ENCODE measurements at places on chromosomes 1 and 21.

- peak; percentile 5 for DNase-seq
Observed at GRCh38 chr1:24526940-24527542, 24.4 kb downstream of the RCAN3 start.

DNA sequence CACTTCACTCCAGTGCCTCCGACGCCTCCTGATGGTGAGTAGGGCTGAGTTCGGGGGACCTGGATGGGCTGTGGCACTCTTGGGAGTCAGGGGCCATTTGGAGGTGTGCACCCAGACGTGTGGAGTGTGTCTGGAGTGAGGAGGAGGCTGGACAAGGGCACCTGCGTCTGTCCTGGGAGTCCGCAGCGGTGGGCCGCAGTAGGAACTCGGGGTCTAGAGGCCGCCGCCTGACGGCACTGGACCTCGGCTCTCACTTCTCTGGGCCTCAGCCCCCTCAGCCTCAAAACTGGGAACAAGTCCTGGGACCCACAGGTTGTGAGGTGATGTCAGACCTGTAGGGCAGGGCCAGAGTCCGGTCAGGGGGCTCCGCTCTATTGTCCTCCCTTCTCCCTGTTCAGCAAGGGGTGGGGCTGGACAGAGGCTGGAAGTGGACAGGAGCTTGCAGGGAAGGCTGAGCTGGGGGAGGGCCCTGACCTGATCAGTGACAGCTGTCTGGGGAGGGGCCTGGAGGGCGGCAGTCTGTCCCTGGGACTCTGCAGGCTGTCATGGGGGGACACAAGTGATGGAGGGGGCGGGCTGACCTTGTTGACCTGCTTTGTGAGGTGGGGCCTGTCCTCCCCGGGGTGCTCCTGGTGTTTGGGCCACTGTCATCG, 15.5 kb downstream of the AGRN start:
- no peak for DNase-seq

GRCh38 chr1:156926175-156926574, 5.7 kb downstream of the LRRC71 start:
- DNase-seq, result peak; percentile 83

DNA sequence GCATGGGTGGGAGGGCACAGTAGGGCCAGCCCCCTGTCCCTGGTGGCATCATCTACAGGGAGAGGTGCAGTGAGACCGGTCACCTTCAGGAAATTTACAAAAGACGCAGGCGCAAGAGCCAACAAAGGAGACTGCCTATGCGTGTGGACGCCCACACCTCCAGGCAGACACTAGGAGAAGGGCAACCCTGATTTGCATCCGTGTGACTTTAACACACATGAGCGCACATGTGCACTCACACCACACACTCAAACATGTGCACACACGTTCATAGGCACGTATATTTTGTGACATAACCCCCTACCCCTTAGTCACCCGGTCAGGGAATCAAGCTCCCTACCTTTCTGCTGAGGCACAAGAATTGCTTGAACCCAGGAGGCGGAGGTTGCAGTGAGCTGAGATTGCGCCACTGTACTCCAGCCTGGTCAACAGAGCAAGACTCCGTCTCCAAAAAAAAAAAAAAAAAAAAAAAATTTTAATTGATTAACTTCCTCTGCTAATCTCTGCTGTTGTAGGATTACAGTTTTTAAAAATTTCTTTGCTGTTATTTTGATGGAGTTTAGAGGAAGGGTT, 84.7 kb upstream of the SLC25A33 start:
- DNase-seq, result no peak

GRCh38 chr1:87644579-87645190, 316.0 kb downstream of the LMO4 start:
- peak; percentile 75 for DNase-seq

DNA sequence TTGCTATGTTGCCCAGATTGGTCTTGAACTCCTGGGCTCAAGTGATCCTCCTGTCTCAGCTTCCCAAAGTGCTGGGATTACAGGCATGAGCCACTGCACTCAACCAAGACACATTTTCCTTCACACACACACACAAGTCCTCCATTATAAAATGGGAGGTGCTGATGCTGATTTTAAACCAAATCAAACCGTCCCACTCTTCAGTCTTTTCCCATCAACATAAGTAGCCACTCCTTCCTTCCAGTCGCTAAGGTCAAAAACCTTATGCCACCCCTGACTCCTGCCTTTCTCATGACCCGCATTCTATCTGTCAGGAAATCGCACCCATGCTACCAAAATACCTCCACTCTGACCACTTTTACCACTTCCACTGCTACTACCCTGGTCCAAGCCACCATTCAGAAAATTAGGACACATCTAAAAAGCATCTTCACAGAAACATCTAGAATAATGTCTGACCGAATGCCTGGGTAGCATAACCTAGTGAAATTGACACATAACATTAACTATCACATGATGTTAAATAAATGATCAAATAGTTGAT, 28.0 kb upstream of the IFNGR2 start:
- no peak for DNase-seq

- DNase-seq, result peak; percentile 93
Observed at GRCh38 chr1:91500756-91501522, at the start of gene CDC7. Gene CDC7 (plus strand): TSS chr1:91500851. CDS start chr1:91501717, 866 bp downstream.

DNA sequence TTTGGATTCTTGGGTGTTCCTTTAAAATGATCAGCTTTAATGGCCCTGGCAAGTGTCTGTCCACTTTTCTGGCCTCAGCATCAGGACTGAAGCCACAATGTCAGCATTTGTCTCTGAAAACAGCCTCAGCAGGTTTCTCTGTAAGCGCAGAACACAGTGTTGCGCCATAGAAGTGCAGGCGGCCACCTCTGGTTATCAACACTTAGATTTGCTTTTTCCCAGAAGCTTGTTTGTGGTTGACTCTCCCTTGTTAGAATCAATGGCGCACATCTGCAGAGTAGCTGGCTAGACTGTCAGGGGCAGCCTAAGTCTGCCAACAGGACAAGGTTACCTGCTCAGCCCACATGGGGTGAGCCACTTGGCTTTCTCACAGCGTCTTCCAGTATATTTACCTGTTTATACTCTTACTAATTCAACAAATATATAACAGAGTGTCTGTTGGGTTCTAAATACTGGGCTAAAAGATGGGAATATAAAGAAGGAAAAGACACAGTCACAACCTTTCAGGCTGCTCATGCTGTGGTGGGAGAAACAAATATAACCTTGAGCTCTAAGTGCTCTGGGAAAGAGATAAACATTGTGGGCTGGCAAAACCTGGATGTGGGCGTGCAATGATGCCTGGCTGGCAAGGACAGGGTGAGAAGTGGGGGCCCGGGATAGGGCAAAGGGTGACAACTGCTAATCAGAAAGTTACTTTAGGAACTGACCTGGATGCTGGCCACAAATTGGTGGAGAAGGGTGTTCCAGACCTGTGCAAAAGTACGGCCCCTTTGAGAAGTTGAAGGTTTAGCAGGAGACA, 149.3 kb upstream of the KIAA0040 start:
- DNase-seq, result no peak

- DNase-seq, result no peak
Observed at GRCh38 chr1:14666373-14666772, 67.9 kb downstream of the KAZN start.

DNA sequence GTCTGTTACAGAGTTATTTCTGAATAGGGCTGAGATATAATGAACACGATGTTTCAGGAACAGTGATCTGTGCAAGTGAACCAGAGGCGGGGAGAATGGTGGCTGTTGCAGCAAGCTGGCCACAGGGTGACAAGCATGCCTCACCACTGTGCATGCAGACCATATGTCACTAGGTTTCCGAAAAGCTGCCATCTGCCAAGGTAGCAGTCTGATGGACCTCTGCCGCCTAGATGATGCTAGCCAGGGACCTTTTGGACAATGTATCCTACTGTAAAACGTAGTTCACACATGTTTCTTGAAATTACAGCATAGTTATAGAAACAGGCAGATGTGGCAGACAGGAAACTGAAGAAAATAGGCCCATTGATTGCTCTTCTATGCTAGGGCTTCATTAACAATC, 204.2 kb upstream of the RRP15 start:
- DNase-seq, result no peak

- peak; percentile 33 for DNase-seq
Observed at GRCh38 chr1:201254625-201255478, 28.5 kb upstream of the PKP1 start.

- DNase-seq, result no peak
Observed at GRCh38 chr1:5752746-5753548, 239.3 kb downstream of the NPHP4 start.

GRCh38 chr1:173337126-173337525, 130.0 kb upstream of the TNFSF4 start:
- DNase-seq, result no peak

DNA sequence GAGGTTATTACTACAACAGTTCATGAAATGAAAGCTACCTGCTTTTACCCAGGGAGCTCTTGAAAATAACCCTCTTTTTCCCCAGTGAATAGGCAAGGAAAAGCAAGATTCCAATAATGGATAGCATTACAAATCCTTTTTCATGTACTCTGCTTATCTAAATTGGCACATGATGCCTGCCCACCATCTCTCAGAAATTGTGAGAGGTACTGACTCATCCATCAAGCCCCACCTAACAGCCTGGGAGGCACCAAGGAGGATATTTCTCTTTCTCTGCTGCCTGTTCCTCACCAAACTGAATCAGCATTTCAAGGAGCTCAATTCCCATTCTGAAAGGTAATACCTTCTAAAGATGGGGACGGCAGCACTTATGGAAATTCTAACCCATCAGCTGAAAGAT, 34.4 kb downstream of the PALMD start:
- peak; percentile 26 for DNase-seq

DNA sequence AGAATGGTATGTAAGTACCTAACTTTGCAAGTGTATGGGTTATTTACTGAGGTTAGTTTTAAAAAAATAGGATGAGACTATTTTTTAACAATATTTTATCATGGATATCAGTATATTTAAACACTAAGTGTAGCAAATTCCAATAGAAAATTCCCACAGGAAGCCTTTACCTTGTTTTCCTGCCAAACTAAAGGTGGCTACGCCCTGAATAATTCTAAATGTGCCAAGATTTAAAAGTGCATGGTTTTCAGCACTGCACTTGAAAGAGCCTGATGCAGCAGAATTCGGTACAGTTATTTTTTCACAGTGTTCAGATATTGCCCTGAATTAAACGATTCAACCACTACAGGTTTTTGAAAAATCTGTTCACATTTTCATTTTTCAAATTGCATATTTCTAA, 1622.8 kb upstream of the B3GALT2 start:
- no peak for DNase-seq

DNA sequence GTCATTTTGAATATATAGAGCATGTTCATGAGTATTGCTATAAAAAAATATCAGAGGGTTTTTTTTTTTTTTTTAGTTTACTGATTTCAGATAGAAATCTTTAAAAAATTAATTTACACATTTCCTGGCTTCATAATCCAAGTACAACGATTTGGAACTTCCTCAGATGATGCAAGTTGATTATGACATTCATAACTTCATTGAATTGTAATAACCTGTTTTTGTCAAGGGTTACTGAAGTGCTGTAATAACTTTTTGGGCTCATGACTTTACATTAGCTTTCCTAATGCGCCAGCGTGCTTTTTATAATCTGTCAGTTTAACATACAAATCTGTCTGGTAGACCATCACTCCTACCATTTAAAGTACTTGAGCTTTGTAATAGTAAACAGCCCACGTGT, 81.3 kb downstream of the SASS6 start:
- no peak for DNase-seq

DNA sequence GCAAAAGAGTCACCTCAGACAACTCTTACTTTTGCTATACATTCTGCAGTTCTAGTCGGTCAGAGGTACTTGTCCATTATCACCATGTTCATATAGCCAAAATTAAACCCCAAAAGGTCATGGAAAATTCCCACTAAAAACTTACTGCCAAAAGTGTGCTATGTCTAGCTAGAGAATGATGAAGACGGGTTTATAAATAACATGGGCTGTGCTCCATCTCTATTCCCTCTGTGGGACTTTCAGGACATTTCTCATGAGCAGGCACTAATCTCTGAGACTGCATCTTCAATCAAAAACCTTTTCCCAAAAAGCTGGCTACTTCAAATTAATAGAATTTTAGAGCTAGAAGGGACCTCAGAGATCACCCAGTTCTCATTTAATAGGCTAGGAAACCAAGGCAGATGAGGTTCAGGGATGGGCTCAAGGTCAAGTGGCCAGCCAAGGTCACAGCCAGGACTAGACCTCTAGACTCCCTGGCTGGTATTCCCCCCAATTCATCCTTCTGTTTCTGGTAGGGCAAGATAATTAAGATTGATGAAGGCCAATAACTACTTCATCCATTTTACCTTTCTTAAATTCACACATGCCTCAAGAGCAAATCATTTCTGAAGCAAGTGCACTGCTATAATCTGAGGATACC, 21.0 kb upstream of the MOB3C start:
- DNase-seq, result no peak
